ENCODE measurements at places on chromosomes 2 and 18.
A peak's percentile ranks its signal among the peaks of the same experiment; 100 is the strongest.

GRCh38 chr2:176961775-176962619, 250.6 kb upstream of the HNRNPA3 start:
- DNase-seq, result no peak

- DNase-seq, result no peak
Observed at GRCh38 chr2:203992509-203992908, 55.9 kb downstream of the ICOS start.

GRCh38 chr2:96923810-96924774, 54.2 kb upstream of the SEMA4C start:
- DNase-seq, result peak; percentile 26

- DNase-seq, result no peak
Observed at GRCh38 chr2:219228041-219228910, 1.2 kb downstream of the ATG9A start.

DNA sequence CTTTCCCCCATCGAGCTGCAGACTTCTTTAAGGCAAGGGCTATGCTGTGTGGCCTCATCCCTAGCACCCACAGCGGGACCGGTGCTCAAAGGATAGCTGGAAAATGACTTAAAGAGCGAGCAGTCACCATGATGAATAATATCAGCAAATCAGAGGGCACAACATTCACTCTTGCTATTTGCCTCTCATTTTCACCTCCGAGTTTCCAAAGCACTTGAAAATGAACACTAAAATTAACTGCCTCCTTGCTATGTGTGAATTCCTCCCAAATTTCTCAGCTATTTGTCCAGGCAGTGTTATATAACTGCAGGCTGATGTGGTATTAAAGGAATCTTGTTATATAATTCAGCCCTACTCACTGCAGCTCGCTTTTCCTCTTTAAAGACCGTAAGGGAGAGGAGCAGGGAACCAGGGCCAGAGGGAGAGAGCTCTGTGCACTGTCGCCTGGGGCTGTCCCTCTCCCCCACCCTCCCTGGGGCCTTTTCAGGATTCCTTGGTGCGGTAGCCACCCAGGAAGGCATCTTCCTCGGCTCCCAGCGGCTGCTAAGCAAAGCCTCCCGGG, 1.4 kb downstream of the CYS1 start:
- no peak for DNase-seq

DNA sequence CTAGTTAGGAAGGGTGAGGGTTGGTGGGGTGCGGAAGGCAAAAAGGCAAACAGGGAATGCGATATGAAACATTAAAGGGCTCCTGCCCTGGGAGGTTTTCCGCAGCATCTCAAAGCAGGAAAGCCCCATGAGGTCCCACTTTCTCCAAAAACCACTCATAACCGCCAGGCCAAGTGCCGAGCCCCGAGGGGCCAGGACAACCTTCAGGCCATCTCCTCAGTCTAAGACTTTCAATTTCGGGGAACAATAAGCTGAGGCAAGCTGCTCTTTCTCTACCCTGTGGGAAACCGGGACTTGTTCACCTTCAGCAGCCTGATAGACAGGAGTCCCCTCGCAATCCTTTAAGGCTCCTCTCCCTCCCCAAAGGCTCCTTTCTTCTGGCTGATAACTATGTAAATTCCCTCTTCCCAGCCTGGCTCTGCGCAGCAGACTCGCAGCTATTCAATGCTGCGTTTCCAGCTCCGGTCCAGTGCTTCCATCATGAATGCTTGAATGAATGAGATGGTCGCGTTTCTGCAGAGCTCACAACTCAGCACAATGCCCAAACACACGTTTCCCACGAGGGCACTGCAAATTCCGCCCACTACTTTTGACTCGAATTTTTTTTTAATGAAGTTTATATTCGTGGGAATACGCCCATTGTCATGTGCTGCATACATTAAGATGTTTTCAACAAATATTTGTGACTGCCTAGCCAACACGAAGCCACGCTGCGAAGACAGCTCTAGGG, 1.4 kb downstream of the LAMA1 start:
- DNase-seq, result no peak

DNA sequence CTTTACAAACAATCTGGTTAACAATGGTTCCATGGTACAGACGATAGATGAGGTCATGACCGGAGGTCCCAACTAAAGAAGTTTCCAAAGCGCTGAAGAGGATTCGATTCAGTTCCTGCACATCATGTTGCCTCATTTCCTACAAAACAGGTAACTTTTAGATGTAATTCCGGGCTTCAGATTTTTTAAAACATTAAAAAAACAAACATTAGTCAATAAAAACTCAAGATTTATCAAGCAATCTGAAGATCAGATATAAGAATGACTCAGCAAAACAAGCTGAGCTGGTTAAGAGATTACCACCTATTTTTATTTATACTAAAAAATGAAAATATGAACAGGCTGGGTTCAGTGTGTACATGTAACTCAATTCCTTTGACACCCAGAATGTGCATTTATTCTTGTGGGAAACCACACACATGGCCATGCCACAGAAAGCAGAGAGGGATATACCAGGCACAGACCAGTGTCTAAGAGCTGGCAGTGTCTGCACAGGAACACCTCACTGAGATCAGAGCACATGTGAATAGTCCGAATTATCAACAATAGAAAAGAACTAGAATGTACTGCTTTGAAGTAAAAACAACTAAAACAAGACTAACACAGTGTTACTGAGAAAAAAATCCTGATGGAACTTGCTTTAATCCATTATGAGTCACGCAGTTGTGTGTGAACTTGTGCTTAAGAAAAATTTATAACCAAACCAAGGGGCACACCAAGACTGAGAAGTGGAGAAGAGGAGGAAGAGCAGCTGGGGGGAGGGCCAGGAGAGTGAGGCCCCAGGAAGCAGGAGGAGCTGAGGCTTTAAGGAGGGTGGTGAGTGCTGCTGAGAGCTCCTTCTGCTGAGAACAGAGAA, 9.5 kb downstream of the USP40 start:
- DNase-seq, result no peak

DNA sequence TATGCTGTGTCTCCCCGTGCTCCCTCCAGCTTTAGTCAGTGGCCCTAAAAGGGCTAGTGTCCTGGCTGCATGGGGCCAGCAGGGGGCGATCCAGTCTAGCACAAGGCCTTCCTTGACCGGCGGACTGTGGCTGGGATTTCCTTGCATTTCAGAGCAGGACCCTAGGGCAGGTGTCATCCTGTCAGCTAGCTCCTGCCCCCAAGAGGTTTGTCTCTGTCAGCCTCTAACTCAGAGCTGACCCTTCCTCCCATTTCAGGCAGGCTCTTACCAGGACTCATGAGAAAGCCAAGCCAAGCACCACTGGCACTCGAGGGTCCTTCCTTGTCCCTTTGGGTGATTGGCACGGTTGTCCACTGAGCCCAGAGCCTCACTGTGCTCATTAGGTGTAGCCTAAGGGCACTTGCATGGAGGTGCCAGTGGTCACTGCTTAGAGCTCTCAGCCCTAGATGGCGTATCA, 140.3 kb downstream of the RPIA start:
- DNase-seq, result peak; percentile 10

GRCh38 chr18:35139517-35139916, 98.3 kb downstream of the MAPRE2 start:
- DNase-seq, result no peak

GRCh38 chr2:122660786-122661634, 905.6 kb downstream of the TSN start:
- DNase-seq, result no peak

GRCh38 chr2:210072922-210073509, 70.6 kb downstream of the RPE start:
- DNase-seq, result no peak

DNA sequence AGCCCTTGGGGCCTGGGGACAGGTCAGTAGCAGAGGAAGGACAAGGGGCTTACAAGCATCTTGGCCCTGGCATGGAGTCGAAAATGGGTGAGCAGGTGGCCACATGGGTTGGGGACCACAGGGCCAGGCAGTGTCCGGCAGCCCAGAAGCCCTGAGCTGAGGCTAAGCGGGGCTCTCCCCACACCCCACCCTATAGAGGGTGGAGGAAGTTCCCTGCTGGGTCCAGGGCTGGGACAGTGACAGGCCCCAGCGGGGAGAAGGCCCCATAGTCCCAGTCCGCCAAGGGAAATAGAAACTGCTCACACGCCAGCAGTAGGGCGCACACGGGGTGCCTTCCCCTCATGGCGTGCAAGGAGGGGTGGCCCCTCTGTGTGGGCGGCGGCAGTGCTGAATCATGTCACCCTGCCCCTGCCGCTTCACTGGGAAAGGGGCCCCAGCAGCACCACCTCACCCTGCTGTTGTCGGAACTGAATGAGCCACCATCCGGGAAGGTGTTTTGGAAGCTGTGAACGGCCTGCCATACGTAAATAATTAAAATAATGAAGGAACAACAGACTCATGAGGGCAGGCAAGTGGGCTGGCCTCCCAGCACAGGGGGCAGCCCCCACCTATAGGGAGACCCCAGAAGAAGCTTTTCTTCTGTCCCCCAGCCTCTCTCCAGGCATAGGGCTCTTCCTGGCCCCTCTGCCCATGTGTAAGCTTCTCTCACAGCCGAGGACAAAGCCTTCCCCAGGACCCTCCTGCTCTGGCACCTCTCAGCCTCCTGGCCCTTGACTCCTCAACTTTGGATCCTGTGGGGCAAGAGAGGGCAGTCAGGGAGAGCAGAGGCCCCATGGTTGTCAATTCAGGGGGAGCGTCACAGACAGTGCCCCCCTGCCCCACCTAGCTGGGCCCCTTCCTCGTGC, 12.7 kb upstream of the DUSP2 start:
- peak; percentile 94 for DNase-seq

DNA sequence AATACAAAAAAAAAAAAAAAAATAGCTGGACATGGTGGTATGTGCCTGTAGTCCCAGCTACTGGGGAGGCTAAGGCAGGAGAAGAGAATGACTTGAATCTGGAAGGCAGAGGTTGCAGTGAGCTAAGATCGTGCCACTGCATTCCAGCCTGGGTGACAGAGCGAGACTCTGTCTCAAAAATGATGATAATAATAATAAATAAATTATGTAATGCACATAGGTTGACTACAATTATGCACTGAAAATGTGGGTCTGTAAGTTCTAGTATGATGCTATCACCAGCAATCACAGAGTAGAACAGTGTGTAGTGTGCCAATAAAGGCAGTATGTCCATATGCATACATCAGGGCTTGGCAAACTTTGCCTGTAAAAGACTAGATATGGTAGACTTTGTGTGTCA, 55.6 kb upstream of the MYCN start:
- DNase-seq, result no peak

DNA sequence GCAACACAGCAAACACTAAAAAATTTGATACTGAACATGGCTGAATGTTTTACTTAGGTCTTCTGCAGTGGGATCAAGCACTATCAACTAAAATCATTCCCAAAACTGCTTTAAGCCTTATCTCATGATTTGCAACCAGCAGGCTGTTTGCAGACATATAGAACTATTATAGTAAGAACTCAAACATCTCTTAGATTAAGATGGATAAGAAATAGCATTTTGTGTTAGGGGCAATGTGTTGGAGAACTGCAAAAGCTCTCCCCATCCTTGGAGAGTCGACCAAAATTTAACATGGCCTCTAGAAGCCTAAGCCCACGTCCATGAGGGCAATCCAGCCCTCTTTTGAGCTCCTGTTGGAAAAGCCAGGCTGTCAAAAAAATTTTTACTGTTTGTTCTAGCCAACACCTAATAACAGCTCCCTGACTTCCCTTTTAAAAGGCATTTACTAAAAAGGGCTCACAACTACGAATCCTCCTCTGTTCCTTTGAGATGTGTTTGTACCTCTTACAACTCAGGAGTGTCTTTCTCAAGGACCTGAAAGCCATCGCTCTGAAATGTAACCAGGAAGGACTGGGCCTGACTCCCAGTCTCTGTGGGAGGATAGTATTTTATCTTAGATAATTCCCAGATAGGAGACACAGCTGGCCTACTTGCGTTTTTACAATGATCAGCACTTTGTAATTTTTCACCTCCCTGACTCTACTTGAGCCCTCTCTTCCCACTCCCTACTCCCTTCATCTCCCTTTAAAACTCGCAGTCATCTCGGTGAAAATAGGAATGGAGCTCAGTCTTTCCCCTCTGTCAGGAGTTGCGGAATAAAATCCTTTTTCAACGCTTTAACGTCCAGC, 1.4 kb downstream of the KRCC1 start:
- no peak for DNase-seq

- no peak for DNase-seq
Observed at GRCh38 chr2:9991829-9992273, 40.4 kb downstream of the GRHL1 start.

Measured in activated T-cell treated with anti-CD3 and anti-CD28 coated beads for 24 hours (primary cell).